ENCODE measurements at places on chromosomes 11 and 22. TPM values are rescaled to one million over a fixed set of nuclear protein-coding genes. Genes with fewer than 3 reads are reported as not detected.

- DNase-seq, result no peak
Measured at GRCh38 chr11:5069272-5069671, at the start of gene OR52E1. OR52E1 (plus strand) TSS chr11:5069572.

DNA sequence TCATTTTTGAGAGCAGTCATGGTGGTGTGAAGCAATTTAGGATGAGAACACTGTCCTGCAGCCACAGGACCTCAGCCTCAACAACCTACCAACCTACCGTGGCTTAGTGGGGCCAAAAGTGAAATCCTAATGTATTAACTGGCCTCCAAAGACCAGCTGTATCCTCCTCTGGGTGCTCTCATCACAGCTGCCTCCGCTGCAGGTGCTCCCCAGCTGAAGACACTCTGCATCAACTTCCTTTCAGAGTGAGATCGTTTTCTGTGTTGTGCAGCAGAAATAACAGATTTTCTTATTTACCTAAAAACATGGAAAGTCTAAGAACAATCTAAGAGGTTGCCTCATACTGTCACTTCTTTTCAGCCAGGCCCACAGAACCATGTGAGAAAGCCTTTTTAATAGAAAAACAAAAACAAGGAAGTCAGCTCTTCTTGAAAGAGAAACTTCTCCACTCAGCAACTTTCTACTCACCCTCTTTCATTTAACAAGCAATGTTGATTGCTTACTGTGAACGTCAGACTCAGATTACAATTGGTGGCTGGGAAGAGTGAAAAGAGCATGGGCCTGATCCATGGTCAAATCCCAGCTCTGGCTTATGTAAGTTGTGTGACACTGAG, 136.1 kb downstream of the TENM4 start:
- DNase-seq, result no peak

- DNase-seq, result no peak
Measured at GRCh38 chr11:72389116-72389515, 45.2 kb downstream of the CLPB start.

DNA sequence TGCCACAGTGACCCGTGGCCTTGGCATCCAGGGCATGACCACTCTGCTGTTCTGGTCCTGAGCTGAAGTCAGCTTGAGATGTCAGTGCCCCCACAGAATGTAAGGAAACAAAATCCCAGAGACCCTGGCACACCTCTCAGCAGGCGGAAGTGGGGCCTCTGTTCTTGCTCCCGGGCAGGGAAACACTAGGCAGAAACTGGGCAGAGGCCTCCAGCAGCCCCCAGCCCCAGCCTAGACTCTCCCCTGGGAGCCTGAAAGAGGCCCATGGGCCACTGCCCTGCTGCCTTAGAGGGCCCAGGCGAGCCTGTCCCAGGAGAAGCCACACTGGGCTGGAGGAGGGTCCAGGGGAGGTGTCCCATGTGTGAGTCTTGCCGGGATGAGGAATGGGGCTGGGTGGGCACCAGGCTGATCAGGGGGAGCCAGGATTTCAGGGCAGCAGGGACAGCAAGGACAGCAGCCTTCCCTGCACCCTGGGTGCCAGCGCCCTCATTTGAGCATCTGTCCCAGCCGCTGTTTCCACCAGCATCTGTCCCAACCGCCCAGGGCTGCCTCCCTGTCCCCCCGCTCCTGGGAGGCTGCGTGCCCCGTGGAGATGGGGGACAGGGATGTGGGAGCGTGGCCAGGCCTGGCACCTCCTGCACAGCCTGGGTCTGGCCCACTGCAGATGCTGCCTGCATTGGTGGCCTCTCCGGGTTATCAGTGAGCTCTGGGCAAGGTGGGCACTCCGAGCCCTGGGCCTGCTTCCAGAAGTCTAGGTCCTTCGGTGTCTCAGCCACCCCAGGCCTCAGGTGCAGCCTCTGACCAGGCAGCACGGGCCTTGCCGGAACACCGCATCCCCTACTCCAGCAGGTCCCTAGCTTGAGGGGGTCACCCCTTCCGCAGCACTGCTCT, 1072.4 kb downstream of the BRD1 start:
- no peak for DNase-seq

DNA sequence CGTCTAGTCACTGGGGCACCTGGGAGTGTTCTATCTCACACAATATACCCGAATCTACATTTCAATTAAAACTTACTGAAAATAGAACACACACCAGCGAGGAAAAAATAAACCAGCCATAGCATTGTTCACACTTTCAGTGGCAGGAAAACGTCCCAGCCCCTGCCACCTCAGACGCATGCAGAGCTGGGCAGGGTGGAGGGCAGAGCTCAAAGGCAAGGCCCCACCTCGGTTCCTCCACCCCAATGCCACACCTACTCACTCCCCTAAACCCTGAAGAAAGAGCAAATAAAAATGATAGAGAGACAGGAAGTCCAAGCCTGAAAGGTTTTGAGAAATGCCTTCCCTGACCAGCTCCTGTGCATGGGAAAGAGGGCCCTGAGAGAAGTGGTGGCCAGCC, 14.8 kb downstream of the B3GNT6 start:
- DNase-seq, result no peak

DNA sequence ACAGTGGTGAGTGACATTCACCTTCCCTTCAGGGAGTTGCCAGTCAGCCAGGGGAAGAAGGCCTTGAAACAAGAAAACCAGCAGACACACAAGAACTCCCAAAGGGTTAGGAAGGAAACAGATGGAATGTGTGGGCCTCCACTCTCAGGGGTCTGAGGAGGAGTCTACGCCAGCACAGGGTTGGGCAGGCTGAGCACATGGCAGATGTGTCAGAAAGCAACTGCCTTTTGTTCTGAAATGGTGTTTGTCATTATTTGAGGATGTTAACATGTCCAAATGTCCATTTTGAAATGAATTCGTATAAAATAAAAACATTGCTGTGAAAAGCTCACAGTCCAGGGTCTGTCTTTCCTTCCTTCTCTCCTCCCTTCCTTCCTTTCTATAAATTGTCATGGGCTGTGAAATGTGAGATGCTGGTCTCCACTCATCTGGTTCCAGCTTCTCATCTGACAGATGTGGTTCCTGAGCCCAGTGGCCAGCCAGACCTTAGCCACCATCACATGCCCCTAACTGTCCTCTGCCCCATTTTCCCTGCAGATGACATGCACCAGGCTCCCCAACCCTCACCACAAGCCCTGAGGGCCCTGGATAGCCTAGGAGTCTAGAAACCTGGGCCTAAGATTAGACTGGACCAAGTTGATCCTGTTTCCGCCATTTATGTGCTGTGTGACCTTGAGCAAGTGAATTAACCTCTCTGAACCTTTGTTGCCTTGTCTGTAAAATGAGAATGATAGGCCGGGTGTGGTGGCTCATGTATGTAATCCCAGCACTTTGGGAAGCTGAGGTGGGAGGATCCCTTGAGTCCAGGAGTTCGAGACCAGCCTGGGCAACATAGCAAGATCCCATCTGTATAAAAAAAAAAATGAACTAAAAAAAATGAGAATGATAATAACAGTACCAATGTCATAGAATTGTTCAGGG, 56.2 kb upstream of the CRYBB3 start:
- no peak for DNase-seq

Gene BTBD18
- polyA plus RNA-seq, result 0.14 TPM

Gene FAM118A
- polyA plus RNA-seq, result 36.5 TPM

Gene SPATA19
- not detected for polyA plus RNA-seq

Gene CASP5
- 0.14 TPM for polyA plus RNA-seq

Measured in left renal pelvis (tissue), 4 donors.